ENCODE measurements at places on chromosomes 12 and 14.
A peak's percentile ranks its signal among the peaks of the same experiment; 100 is the strongest.

DNA sequence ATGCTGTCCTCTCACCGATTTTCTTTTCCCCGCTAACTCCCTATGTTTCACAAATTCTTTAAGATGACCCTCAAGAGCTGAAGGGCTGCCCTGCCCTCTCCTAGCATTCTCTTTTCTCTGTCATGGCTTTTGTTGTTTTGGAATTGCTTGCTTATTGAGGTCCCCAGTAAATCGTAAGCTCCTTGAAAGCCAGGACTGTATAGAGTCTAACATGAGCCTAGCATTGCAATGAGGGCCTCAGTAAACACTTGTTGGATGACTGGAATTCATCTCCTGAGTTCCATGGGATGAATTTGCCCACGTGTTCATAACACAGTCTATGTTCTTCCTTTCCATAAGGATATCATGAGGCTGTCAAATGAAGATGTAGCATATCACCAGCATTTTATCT is 92.2 kb downstream of the APAF1 start:
- DNase-seq: no peak

- no peak for DNase-seq
These were observed at the start of gene KDM2B for GRCh38 chr12:121580959-121581685. Gene KDM2B (minus strand): TSS chr12:121581023. CDS start chr12:121580911, 112 bp downstream.

- no peak for DNase-seq
These were observed 69.8 kb upstream of the ESRRB start for GRCh38 chr14:76306131-76306530.

DNA sequence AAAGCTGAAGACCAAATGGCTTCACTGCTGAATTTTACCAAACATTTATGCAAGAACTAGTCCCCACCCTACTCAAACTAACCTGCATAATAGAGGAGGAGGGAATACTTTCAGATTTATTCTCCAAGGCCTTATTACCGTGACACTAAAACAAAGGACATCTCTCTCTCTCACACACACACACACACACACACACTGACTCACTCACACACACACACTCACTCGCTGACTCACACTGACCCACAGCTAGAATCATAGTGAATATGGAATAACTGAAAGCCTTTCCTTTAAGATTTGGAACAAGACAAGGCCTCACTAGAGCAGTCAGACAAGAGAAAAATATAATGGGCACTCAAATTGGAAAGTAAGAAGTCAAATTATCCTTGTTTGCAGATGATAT is 1014.1 kb downstream of the TMTC2 start:
- DNase-seq: peak; percentile 50

GRCh38 chr14:87088588-87088987 is 904.4 kb downstream of the GALC start:
- DNase-seq: no peak

DNA sequence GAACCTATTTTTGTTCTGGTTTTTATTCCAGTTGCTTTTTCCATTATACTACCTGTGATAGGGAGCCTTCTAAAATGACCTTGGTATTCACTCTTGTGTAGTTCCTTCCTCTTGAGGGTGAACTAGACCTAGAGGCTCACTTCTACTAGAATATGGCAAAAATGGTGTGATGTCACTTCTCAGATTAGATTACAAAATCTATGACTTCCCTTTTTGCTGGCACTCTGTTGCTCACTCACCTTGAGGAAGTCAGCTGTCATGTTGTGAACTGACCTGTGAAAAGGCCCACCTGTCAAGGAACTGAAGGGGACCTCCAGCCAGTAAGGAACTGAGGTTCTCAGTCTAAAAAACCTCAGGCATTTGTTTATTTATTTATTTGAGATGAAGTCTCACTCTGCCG is 5.7 kb downstream of the MIPOL1 start:
- DNase-seq: no peak

DNA sequence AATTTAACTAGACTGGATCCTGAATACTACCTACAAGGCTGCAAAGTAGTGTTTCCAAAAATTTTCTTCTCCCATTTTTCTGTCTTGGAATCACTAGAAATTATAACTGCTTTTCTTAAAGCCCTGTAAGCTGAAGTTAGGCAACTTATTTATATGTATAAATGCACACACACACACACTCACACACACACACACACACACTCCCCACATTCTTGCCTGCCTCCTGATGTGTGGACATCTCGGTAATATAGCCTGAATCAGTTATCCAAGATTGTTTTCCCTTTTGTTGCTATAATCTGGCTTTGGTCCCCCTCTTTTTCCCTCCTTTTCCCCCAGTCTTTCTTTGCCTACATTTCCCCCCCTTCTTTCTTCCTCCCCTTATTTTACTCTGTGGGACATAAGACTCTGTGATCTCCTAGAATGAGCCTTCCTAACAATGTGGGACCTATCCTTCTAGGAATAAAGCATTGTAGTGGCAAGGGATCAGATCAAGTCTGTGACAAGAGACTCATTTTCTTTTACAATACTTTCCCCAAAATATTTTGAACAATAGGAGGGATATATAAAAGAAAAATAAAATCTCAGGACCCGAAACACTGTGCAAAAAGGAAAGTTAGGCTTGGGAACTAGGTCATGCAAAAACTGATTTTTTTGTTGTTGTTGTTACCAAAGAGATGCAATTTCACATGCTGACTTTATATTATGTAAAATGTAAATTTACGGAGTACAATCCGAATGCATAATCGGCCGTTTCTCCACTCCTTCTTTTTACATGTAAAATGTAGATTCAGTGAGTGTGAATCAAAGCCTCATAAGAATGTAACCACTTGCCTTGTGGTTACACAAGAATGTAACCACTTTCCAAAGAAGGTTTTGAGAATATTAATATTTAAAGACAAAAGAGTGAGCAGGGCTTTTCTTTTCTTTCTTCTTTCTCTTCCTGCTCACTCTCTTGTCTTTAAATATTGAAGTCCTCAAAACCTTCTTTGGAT is 26.3 kb upstream of the CD69 start:
- DNase-seq: no peak

DNA sequence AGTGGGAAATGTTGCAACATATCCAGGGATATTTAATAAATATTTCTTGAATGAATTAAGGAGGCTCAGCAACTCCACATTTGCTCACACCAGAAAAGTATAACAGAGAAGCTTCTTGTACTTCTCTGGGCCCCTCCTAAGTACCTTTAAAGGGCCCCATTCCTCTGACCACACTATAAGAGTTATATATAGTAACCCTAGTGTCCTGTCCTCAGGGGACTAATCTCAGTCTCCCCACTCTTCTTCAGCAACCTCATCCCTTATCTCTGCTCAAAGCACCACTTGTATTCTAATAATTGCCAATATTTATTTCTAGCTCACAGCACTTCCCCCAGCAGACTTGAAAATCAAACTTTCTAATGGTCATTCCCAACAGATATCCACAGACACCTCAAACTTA is 237.1 kb downstream of the GXYLT1 start:
- no peak for DNase-seq

DNA sequence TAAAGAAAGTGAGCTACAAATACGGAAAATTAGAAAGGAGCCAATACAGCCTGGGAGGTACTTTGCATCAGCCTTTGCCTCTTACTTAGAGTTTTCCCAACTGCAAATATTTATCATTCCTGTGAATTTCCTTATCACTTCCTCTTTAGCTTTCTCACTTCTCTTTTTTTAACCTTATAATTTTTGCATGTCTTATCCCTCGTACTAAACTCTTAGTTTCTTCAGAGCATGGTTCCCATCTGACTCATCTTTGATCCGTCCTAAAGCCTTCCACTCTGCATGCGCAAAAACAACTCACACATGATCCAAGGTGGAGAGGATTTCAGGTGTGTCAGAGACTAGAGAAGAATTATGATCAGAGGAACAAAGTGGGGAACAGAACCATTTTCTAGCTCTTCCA is 9.6 kb upstream of the SNAPC1 start:
- no peak for DNase-seq

- peak; percentile 27 for DNase-seq
These were observed 63.5 kb downstream of the DGLUCY start for GRCh38 chr14:91177073-91178034.

GRCh38 chr12:123937707-123938591 is 34.7 kb downstream of the CCDC92 start:
- DNase-seq: no peak

- DNase-seq: no peak
These were observed 142.1 kb downstream of the CNTN1 start for GRCh38 chr12:40834321-40834720.

- no peak for DNase-seq
These were observed 8.2 kb downstream of the ARL6IP4 start for GRCh38 chr12:122988612-122989212.

GRCh38 chr12:13124656-13125505 is 21.4 kb upstream of the GSG1 start:
- DNase-seq: no peak

GRCh38 chr12:105235281-105235731 is 668 bp downstream of the APPL2 start:
- peak; percentile 59 for DNase-seq

GRCh38 chr12:120759591-120760348 is 34.1 kb downstream of the ACADS start:
- DNase-seq: peak; percentile 40

GRCh38 chr12:105167346-105167745 is 59.8 kb downstream of the WASHC4 start:
- no peak for DNase-seq

DNA sequence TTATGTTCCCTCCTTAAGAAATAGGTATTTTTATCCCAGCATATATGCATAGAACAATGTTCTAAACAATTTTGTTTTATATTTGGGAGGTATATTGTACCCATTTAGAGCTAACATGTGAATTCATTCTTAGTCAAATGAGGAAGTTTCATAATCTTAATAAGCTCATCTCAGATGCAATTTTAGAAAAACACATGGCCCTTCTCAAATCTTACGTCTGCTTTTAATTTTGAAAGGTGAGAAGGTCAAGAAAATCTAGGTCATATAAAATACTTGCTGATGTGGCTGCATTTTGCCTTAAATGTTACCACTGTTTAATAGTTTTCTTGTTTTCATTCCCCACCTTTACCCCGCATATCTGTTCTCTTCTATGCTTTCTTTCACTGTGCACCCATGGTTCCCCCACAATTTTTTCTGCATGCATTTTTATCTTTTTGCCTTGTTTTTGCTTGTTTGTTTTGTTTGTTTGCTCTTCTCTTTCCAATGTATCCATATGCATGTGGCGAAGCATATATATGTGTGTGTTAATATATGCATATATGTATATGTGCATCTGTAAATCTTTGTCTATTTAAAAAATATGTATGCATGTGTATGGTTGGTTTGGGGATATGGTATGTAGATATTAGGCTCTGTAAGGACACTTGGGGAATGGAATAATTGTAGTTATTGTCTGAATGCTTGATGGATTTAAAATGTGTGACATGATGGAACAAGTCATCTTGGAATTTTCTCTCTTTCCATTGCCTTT is 317.1 kb downstream of the BCAT1 start:
- no peak for DNase-seq

GRCh38 chr14:78292003-78292402 is 121.8 kb downstream of the NRXN3 start:
- DNase-seq: no peak

GRCh38 chr14:62777510-62777909 is 267.7 kb downstream of the KCNH5 start:
- no peak for DNase-seq

DNA sequence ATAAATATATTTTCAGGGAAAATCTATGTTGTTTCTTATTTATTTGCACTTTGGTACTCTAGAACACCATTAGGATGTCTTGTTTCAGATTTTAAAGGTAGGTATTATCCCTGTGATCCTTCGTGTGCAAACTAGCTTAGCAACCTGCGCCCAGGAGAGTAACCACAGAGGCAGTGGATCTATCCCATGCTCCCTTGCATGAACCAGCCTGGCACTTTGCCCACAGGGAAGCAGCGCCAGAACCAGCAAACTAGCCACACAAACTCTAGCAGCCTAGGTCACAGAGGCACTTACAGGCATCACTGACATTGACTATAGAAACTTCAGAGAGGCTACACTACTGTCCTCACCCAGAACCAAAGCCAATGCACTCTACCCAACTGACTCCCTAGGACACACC is 76.1 kb downstream of the TSHR start:
- DNase-seq: no peak

GRCh38 chr12:81255947-81256346 is 178.1 kb downstream of the ACSS3 start:
- no peak for DNase-seq

DNA sequence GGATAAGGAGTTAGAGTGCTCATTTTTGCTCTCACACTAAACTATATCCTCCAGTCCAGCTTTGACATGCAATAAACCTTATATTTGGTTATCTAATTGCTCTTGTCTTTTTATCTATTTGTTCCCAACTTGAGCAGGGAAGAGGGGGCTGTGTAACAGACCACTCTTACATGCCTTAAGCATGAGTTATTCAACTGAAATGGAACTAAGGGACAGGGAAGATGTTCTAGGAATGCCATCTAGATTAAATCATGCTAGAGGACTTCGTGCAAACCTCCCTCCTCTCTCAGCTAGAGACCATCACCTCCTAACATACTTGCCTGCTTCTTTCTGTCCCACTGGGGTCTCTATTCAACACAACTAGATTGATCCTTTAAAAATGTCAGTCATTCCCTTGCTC is 20.6 kb downstream of the SPX start:
- DNase-seq: no peak

DNA sequence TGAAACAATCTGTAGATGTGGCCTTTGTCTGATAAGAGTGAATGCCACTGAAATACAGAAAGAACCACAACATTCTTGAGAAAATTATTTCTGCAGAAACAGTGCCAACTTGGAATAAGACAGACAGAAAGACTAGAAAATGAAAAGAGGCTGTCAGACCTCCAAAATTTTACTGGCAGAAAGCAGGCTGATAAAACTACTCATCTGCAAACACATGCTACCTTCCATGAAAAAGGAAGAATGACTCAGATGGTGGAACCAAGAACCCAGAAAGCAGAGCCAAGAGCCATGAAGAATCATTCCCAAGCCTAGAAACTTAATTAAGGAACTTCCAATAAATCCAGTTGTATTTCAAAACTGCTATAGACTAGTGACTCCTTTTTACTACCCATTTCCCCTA is 31.9 kb upstream of the OSBPL8 start:
- no peak for DNase-seq

- DNase-seq: peak; percentile 12
These were observed 48.6 kb upstream of the TMEM233 start for GRCh38 chr12:119544765-119545625.

All from foreskin keratinocyte (primary cell).